Urinary bladder (tissue), 4 donors: ENCODE measurements at places on chromosomes 12 and 14. TPM values are rescaled to one million over a fixed set of nuclear protein-coding genes. Genes with fewer than 3 reads are reported as not detected.

The PIK3C2G gene
- 1.2 TPM for total RNA-seq

The NXPH4 gene
- 0.79 TPM for total RNA-seq

The SPX gene
- total RNA-seq: 0.95 TPM

The RIPK3 gene
- 4.4 TPM for total RNA-seq

The INHBC gene
- not detected for total RNA-seq

The DBX2 gene
- total RNA-seq: 0.26 TPM

The MAP1LC3B2 gene
- total RNA-seq: not detected

The KRT82 gene
- not detected for total RNA-seq

The PLD4 gene
- 6.8 TPM for total RNA-seq

The TSPAN11 gene
- 18.3 TPM for total RNA-seq

The EIF5 gene
- total RNA-seq: 128 TPM

The ACSM4 gene
- not detected for total RNA-seq

The NEMP1 gene
- total RNA-seq: 18.0 TPM

The KRT75 gene
- total RNA-seq: not detected

- DNase-seq: no peak
Observed at GRCh38 chr12:50597200-50598195, 92.7 kb downstream of the DIP2B start.

GRCh38 chr14:79967001-79967400 lies 244.3 kb downstream of the DIO2 start:
- no peak for DNase-seq

DNA sequence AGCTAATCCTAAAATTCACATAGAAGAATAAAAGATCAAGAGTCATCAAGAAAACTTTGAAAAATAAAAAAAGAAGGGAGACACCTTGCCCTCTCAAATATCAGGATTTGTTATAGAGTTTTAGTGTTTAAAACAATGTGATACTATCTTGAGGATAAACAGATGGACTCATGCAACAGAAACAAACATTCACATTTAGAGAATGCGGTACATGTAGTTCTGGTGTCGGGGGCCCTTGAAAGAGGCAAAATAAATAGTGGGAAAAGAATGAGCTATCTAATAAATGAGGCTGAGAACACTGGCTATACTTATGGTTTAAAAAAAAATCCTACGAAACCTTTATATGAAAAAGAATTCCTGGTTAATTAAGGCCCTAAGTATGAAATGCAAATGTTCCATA lies 127.7 kb downstream of the LLPH start:
- DNase-seq: no peak

DNA sequence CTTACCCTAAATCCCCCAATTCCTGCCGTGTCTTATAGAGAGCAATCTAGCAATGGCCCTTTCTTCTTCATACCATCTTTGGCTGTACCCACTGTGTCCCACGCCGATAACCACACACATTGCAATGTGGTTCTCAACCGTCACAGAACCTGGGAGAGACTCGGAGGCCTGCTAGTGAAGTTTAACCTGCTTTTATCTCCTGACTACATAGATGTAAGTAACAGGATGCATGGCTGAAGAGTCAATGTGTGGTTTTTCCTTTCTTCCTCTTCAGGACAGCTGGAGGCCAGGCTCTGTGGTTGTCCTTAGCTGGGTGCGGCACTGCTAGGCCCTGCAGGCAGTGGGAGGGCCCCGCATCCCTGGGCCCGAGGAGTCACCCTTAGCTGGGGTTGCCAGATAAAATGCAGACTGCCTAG lies 51.3 kb downstream of the ZNF664 start:
- no peak for DNase-seq

DNA sequence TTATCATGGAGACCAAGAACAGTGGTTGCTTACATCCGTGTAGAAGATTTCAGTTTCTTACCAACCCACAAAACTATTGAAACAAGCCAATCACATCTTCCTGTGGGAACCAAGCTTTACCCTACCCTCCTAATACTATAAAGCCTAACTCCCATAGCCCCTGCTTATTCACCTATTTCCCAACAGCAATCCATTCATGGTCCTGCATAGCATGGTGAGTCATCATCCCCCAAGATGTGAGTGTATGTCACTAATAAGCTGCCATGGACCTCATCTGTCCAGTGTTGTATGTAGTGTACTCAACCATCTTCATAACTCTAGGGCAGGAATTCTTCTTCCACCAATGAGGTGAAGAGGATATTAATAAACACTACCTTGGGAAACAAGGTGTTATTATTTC lies 1620.4 kb upstream of the FLRT2 start:
- no peak for DNase-seq

- DNase-seq: no peak
Observed at GRCh38 chr14:88251650-88252049, 71.4 kb downstream of the KCNK10 start.

DNA sequence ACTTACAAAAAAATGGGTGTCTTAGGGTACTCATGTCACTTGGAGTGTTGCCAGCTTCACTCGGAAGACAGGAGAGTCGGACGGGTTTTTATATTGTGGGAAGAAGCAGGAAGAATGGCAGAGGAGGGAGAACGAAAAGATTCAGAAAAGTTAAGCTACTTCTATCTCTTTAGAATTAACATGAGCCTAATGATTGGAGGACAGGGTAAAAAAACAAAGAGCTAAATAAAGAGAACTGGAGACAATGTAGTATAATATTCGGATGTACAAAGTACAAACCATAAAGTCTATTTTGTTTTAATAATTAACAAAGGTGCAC lies 43.9 kb downstream of the EFCAB11 start:
- no peak for DNase-seq

DNA sequence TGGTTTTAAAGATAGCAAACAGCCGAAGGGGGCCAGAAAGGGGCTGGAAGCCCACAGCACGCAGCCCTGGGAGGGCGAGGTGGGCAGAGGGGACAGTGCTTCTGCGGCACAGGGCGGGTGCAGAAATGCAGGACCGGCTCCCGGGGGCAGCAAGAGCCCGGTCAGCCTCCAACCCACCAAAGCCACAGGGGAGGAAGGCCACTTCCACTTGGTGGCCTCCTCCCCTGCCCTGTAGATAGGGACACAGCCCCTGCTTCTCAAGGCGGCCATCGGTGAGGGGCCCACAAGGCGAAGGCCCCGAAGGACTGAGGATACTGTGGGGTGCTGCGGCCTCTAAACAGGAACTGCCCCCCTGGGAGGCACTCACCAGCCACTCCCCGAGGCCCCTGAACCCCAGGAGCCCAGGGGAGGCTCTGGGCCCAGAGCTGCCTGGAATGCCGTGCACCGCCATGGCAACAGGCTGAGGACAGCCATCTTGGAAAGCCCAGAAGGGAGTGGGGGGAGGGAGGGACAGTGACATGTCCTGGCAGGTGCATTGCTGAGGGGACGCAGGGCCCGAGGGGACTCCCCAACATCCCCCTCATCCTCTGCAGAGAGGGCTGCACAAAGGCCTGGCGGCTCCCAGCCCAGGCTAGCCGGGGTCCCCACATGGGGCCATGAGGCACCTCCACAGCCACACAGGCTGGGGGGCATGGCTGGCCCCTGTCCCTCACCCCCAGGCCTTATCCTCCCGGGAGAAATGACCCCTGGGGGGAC lies 114.7 kb downstream of the NCOR2 start:
- no peak for DNase-seq

DNA sequence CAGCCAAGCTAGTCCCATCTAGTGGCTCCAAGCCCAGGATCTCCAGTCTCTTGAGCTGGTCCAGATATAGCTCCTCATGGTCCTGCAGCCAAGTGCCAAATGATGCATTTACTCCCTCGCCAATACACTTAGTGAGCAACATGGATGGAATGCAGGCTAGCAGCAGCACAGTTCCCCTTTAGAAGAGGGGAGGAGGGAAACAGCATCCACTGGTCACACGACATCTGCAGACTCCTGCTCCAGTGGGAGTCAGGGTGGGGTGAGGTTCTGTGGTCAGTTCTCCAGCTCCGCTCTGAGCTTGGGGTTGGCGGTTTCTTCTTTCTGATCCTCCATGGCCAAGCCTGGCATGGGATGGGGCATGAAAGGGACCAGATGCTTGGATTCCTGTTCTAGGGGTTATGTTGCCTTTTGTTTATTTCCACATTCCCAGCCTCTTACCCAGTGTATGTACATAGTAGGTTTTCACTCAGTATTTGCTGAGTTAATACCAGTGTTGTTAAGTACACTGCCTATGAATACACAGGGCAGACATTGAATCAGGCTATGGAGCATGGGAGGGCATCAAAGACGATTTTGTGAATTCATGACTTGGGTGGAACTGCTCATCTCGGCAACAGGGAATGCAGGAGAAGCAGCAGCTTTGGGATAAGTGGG lies 57.3 kb downstream of the GALNT16 start:
- DNase-seq: no peak

DNA sequence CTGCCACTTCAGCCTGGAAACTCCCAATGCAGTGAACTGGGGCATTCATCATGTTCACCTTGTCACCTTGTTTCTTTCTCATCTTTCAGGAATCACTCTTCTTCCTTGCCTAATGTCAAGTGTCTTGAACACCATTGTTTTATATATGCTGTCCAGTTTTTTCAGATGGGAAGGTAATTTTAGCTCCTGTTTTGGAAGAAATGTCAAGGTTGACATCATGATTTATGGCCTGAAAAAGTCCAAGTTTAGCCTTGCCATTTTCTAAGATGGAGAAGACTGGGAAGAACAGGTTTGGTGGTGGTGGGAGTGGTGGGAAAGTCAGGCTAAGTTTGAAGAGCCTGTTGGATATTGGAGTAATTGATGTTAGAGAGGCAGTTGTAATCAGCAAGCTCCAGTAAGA lies 54.0 kb downstream of the ADCK1 start:
- DNase-seq: no peak

GRCh38 chr12:102953221-102953620 lies 4.3 kb upstream of the ASCL1 start:
- DNase-seq: no peak

- no peak for DNase-seq
Observed at GRCh38 chr14:90547250-90547649, 150.4 kb downstream of the CALM1 start.

DNA sequence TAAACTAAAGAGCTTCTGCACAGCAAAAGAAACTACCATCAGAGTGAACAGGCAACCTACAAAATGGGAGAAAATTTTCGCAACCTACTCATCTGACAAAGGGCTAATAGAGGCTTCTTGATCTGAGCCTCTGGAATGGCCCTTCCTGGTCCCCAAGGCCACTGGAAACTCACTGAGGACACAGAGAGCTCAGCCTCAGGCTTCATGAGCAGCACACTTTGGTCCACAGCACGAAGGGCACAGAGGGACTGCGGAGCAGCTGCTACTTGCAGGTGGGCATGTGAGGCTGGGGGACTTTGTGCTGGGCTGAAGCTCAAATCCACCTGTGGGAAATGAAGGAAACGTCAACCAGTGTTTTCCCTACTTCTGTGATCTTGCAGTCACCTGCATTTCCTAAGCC lies 27.4 kb downstream of the PZP start:
- DNase-seq: no peak

DNA sequence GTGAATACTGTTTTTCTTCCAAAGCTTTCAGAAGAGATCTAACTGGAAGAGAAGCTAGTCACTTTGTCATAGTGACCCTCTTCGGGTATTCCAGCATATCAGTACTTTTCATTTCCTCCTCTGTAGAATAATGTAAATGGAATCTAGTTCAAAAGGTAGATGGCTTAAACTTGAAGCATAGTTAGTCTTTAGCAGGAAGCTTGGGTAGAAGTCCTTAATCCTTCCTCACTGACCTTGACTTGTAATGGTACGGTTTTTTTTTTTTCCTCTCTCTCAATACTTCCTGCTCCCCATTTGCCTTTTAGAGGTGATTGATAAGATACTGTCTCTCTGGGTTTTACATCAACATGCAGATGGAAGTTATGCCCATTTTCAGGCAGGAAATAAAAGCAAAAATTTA lies 1.7 kb downstream of the FBXO34 start:
- DNase-seq: no peak

GRCh38 chr12:54601841-54602240 lies 13.4 kb upstream of the PPP1R1A start:
- no peak for DNase-seq

- DNase-seq: peak; percentile 86
Observed at GRCh38 chr14:58864751-58865513, 227.2 kb downstream of the DACT1 start.

GRCh38 chr12:46266382-46266791 lies 2.5 kb downstream of the SLC38A1 start:
- peak; percentile 31 for DNase-seq

- no peak for DNase-seq
Observed at GRCh38 chr12:131085816-131086591, 132.3 kb downstream of the ADGRD1 start.

DNA sequence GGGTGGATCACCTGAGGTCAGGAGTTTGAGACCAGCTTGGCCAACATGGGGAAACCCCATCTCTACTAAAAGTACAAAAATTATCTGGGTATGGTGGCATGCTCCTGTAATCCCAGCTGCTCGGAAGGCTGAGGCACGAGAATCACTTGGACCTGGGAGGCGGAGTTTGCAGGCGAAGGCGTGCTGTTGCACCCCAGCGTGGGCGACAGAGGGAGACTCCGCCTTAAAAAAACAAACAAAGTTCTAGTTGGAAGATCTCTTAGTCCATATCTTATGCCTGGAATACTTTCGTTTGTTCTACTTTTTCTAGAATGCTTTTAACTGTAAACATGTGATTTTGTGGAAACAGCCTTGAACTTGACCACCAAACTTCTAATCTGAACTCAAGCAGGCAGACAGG lies 38.7 kb downstream of the PPHLN1 start:
- no peak for DNase-seq

GRCh38 chr12:67594888-67595287 lies 53.7 kb upstream of the DYRK2 start:
- no peak for DNase-seq

- DNase-seq: no peak
Observed at GRCh38 chr12:132921685-132922084, 34.3 kb upstream of the CHFR start.

DNA sequence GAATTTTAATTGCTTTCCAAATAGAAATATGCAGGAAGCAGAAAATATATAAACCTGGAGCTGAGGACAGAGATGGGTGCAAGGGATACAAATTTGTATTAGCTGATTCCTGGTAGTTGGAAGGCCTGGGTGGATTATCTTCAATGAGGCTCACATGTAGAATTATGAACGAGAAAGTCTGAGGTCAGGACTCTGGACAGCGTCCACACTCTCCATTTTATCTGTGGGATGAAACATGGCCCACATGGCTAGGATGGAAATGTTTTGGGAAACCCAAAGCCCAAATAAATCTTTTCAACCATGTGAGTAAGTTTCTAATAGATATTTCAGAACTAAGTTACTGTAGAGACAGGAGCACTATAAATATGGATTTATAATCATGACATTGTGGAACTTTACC lies 256.1 kb downstream of the APAF1 start:
- DNase-seq: no peak

GRCh38 chr12:110687396-110688169 lies 1.3 kb downstream of the HVCN1 start:
- no peak for DNase-seq

- DNase-seq: no peak
Observed at GRCh38 chr14:50340045-50340444, 27.9 kb downstream of the DMAC2L start.

- DNase-seq: no peak
Observed at GRCh38 chr12:67382241-67382871, 113.2 kb downstream of the CAND1 start.

DNA sequence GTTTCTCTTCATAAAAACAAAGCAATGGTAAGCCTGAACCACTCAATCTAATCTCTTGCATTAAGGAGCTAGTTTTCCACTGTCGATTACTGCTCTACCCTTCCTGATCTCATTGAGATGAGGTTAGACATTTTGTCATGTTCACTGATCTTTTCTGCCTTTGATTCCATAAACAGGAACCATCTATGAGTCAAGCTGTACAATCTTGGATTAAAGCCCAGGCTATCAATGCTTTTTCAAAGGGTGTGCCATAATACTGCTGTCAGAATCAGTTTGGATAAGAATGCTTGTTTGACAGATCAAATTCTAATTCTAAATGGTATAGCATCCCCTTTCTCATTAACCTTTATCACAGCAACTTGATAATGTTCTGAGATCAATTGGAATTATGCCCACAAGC lies 16.1 kb downstream of the GRIP1 start:
- no peak for DNase-seq
